Right cardiac atrium (tissue), 5 donors: ENCODE measurements at places on chromosomes 13 and 19. TPM values are rescaled to one million over a fixed set of nuclear protein-coding genes. Genes with fewer than 3 reads are reported as not detected.

The PDE4A gene
- 11.2 TPM for total RNA-seq

The CEACAM8 gene
- not detected for total RNA-seq

The SUPT20H gene
- total RNA-seq, result 31.8 TPM

GRCh38 chr13:75366380-75367280 is 115.3 kb downstream of the TBC1D4 start:
- no peak for DNase-seq

DNA sequence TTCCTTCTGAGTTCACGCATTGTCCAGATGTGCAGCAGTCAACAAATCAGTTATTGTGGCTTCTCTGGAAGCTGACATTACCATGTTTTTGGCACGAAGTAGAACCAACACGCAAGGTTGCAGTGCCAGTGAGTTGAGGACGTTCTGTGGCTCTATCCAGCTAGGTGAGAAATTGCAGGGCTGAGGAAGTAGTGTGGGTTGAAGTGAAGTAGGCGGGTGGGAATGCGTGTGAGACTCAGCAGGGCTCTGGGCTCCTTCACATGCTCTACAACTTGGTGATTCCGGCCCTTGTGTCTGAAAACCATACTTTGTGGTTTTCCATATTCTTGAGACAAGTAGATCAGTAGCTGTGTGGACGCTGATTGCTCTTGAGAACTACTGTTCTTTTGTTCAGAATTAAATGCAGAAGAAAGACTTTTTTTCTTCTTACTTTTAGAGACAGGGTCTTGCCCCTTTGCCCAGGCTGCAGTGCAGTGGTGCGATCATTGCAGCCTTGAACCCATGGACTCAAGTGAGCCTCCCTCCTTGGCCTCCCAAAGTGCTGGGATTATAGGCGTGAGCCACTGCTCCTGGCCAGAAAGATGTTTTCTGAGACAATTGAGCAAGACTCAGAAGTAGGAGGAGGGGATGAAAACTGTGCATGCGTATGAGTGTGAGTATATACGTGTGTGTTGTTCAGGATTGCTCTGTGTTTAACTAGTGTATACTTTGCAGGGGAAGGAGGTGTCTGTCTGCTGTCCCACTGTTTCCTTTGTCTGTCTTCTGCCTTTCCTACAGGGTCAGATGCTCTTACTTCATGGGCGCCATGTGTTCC is 46.2 kb downstream of the GATAD2A start:
- no peak for DNase-seq

GRCh38 chr19:13633109-13633508 is 126.8 kb upstream of the CACNA1A start:
- DNase-seq, result no peak

DNA sequence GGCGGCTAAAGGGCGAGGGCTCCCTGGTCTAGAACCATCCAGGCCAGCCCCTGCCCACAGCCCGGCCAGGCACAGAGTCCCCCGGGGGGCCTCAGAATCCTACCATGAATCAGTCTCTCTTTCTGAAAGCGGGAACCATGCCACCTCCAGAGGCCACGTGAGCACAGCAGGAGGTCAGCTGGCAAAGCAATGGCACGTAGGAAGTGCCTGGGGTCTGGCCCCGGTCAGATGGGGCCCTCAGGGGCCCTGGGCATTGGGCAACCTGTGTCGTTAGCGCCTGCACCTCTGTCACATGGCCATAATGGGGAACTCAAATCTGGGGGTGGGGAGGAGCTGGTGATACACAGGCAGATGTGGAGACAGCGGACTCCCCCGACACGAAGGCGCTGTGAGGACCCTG is 8.8 kb downstream of the MFSD12 start:
- DNase-seq, result no peak

DNA sequence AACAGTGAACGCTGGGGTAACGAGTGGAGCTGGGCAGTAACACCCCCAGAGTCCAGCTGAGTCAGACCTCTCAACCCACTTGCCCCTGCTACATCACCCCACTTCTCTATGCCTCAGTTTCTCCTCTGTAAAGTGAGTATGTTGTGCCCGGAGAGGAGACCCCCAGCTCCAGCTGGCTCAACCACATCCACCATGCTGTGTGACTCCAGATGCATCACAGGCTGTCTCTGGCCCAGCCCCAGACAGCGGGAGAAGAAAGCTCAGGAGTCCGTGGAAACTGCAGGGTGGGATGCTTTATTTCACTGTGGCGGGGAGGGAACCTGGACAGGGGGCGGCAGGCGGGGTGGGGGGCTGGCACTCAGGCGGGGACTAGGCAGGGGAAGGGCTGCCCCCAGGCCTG is 9.6 kb upstream of the ELL start:
- no peak for DNase-seq

- no peak for DNase-seq
Observed at GRCh38 chr13:105365831-105366230, 1169.6 kb downstream of the EFNB2 start.

- peak; percentile 93 for DNase-seq
Observed at GRCh38 chr19:1568320-1569019, at the start of gene MEX3D. MEX3D (minus strand) TSS chr19:1568325; CDS start chr19:1568058, 267 bp downstream.

DNA sequence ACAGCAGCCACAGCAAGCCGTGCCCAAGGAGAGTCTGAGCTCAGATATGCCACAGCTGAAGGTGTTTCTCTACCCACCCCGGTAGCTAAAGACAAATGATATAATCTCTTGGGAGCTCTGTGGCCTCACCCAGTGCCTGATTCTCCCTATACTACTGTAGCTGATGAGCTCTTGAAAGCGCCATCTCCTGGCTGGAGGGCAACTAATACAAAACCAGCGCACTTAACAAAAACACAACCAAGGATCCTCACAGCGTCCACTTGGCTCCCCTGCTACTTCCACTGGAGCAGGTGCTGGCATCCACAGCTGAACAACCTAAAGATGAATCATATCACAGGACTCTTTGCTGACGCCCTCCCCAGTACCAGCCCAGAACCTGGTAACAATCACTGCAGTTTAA is 1212.0 kb downstream of the PCDH17 start:
- DNase-seq, result no peak

- no peak for DNase-seq
Observed at GRCh38 chr19:51122112-51122981, 2.4 kb upstream of the SIGLEC9 start.
